ENCODE measurements at places on chromosomes 4 and X.

GRCh38 chrX:109739625-109740432, 6.8 kb upstream of the ACSL4 start:
- DNase-seq, result no peak

GRCh38 chr4:80538276-80538926, 202.9 kb downstream of the CFAP299 start:
- DNase-seq, result no peak

GRCh38 chrX:49840679-49841078, 11.6 kb downstream of the PAGE4 start:
- DNase-seq, result peak; percentile 36

DNA sequence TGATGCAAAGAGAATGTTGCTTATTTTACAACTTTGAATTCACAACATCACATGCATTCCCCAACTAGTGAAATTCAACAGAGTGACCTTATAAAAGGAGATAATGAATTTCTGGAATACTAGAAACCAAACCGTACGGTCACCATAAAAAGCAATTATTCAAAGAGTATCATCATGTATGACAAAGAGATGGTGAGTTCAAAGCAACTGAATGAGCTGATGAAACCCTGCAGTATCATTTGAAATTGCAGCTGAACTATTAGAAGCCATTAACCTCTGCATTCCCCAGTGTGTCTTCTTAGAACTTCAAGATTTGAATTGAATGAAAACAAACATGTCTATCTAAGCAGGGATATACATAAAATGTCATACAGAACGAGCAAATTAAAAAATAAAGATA, 172.4 kb downstream of the SLITRK2 start:
- no peak for DNase-seq

DNA sequence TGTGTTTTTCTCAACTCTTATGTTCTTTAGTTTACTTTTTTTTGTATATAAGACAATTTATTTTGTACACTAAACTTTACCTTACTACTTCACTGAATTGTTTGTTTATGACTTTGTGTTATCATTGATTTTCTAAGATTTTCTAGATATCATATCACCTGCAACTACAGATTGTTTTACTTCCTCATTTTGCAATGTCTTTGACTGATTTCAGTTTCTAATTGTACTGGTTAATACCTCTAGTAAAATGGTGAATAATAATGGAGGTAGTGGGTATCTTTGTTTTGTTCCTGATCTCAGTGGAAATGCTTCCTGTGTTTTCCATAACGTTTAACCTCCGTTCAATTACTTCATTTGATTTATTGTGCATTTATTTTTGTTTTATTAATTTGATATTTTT, 490.2 kb downstream of the TLL1 start:
- no peak for DNase-seq

DNA sequence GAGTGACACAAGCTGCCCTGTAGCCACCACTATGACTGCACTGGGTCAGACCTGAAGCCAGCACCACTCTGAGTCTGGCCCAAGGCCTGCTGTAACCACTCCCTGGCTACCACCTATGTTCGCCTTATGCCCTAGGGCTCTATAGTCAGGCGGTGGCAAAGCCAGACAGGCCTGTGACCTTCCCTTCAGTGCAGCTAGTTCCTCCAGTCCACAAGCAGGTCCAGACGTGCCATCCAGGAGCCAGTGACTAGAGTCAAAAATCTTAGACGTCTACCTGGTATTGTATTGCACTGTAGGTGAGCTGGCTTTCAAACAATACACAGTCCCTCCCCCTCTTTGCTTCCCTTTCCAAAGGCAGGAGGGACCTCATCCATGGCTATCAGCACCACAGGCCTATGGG, 54.0 kb upstream of the RNF128 start:
- no peak for DNase-seq

DNA sequence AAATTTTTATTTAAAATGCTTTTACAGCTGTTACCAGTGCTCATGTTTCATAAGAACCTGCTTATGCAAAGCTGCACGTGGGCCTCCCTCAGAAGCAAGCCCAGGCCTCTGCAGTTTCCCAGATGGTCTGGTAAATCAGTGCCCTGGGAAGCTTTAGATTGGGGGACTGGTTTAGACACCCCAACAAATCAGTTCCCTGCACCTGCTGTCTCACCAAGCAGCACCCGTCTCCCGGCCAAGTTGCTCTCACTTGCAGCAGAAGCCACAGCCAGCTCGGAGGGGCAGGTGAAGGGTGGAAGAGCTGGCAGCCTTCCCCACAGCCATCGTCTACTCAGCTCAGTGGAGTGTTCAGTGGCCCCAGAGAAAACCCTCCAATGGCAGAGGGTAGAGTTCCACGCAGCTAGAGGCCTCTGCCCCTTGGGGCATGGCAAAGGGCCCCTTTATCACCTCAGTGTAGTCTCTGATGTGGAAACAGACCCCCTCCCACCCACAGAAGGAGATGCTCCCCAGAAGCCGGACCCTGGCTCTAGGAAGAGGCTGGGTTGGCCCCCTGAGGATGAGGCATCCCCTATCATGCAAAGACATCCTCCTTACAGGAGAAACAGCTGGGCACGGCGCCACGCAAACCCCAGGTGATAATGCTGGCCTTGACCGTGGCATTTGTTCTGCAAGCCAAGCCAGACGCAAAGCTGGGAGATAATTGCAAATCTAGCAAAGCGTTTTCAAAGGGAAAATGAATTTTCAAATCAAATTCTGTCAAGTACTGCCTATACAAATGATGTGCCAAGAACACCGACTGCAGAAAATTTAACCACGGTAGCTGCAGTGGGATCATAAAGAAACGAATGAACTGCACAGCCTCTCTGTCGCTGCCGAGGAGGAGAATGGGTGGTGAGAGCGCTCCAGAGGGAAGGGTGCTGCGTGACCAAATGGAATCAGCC, 51.9 kb downstream of the ZFYVE28 start:
- no peak for DNase-seq

GRCh38 chrX:51461053-51462044, 35.0 kb downstream of the NUDT11 start:
- peak; percentile 47 for DNase-seq

DNA sequence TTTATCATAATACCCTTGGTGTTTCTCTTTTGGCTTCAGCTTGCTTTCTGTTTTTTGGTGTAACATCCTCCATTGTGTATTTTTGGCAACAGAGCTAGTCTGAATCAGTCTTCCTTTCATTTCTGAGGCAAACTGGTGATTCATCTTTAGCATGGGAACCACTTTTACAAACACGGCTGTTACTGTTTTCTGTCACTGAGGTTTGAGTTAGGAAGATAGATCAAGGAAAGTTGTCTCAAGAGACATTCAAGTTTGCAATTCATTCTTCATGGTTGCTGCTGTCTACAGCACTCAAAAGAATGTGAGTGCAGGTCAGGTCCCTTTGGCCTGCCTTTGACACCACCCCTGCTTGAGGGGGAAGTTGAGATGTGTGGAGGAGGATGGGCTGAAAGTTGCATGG, 36.3 kb downstream of the IL21 start:
- DNase-seq, result no peak

GRCh38 chrX:39311646-39312045, 510.4 kb downstream of the MID1IP1 start:
- no peak for DNase-seq

GRCh38 chr4:165440415-165441158, 61.8 kb downstream of the CPE start:
- no peak for DNase-seq

GRCh38 chrX:123851079-123851478, 8.8 kb upstream of the XIAP start:
- no peak for DNase-seq

- DNase-seq, result no peak
These were observed 445.5 kb downstream of the ZIC3 start for GRCh38 chrX:138011468-138011867.

DNA sequence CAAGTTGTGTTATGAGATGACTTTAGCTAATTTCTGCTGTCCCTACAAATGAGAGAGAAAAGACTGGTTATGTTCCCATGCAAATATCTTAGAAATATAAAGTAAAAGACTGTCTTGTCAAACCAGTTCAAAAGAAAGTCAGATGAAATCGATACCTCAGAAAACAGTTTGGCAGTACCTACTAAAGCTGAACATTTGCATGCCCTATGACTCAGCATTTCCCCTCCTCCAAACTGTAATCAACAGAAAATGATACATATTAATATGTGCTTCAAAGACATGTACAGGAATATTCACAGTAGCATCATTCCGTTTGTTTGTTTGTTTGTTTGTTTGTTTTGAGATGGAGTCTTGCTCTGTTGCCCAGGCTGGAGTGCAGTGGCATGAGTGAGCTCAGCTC, 90.3 kb downstream of the ARX start:
- DNase-seq, result no peak

- no peak for DNase-seq
These were observed 85.7 kb upstream of the TBL1X start for GRCh38 chrX:9378980-9379696.

- DNase-seq, result no peak
These were observed 7.5 kb downstream of the DTHD1 start for GRCh38 chr4:36288731-36289426.

DNA sequence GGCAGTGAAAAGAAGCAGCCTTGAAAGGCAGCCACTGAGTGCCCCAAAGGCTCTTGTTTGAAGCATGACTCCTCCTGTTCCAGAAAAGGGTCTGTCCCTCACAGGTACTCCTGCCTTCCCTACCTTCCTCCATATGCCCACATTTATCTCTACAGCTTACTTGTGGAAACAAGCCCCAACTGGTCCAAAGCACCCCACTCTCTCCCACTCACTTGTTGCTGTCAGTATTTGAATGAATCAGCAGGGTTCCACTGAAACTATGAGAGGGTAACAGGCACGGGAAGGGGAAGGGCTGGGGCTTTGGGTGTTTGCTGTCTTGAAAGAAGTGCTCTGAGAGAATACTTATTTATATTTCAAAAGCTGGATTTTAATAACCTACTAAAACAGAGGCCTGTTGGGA, 34.9 kb downstream of the GPR143 start:
- DNase-seq, result no peak

DNA sequence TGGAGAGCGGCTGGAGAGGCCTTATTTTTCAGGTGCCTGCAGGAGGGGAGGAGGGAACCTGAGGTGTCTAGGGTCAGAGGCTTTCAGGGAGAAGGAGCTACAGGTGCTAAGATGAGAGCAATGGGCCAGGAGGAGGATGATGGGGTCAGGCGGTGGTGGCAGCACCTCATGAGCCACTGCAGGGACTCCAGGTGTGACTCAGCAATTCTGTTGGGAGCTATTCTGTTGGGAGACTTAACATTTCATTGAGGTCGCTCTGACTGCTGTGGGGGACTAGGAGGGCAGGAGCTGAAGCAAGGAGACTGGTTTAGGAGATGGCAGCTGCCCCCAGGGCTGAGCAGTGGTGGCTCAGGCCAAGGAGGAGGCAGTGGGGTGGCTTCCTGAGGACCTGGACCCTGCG, 65.0 kb downstream of the CLDN34 start:
- no peak for DNase-seq

GRCh38 chr4:105453550-105454205, 20.2 kb downstream of the PPA2 start:
- DNase-seq, result no peak

- DNase-seq, result no peak
These were observed 780.9 kb downstream of the ARAP2 start for GRCh38 chr4:35463251-35463952.

GRCh38 chr4:76733068-76733771, 164.7 kb downstream of the SOWAHB start:
- DNase-seq, result no peak

DNA sequence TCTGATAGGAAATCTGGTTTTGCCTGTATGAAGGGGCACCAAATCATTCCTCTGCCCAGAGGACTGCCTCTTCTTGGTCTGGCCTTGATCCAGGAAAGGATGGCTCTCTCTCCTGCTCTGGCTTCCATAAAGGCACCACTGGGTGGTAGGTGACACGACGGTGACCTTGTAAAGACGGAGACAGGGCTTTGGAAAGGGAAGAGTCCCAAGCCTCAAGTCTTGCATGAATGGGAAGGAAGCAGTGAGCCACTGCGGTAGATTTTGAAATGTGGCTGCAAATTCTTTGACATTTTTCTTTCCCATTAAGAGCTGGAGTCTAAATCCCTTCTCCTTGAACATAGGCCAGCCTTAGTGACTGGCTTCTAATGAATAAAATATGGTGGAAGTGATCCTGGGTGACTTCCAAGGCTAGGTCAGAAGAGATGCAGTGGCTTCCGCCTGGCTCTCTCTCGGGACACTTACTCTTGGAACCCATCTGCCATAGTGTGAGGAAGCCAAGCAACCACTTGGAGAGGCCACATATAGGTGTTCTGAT, 347.4 kb downstream of the BCOR start:
- no peak for DNase-seq

DNA sequence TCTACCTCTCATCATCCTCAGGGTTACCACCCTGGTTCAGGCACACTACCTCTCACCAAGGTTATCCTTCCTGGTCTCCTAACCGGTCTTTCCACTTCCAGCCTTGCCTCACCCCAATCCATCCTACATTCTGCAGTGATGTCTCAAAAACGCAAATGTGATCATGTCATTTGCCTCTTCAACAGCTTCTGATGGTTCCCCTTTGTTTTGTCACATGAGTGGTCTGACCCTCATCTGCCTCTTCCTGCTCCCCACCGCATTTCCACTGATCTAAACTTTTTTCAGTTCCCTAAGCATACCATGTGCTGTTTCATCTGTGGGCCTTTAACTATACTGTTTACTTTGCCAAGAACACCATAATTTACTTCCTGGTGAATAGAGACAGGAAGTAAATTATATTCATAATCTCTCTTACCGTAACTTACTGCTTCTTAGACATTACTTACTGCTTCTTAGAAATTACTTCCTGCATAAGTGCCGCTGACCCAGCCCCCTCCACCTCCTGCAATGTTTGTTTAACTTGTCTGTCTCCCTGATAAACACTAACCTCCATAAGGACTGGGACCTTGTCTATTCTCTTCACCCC, 27.1 kb upstream of the NSUN7 start:
- DNase-seq, result peak; percentile 29

GRCh38 chr4:56217343-56217890, 169.9 kb downstream of the AASDH start:
- DNase-seq, result no peak

DNA sequence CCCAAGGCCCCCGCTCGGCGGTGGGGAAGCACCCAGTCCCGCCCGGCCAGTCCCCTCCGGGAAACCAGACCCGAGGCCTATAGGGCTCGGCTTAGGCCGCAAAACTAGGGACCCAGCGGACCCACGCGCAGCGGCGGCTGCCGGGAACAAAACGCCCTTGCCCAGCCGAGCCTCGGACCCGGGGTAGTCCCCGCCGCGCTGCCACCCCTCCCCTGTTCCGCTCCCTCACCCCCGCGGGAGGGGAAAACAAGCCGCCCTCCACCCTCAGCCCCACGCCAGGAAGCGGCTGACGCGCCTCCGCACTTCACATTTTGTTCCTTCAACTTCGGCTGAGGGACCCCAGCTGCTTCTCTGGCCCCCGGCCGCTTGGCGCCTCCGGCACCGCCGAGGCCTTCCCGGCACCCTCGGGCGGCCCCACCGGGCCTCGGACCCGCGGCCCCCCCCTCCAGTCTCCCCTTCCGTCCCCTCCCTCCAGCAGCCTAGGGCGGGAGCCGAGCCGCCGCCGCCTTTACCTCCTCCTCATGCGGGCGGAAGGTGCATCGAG, 694 bp downstream of the PDS5A start:
- DNase-seq, result no peak

Data from OCI-LY7 (cell line).